ENCODE measurements at places on chromosomes 11 and 22.

- no peak for DNase-seq
Observed at GRCh38 chr11:36193721-36194120, 95.5 kb downstream of the COMMD9 start.

DNA sequence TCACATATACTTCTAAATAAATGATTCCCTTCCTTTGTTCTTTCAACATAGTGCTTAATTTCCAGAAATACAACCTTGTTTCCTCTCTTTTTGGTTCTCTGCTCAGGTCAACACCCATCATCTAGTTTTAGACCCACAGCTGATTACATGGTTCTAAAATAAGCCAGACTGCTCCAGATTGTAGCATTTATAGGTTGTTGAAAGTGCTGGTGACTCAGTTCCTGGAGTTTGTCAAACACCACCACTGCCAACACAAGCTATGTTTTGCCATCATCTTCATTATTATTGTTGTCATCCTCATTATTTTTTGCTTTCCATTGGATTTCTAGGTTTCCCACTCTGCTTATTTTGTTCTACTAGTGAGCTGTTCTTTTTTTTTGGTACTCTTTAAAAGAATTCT, 22.3 kb upstream of the MMP20 start:
- no peak for DNase-seq

DNA sequence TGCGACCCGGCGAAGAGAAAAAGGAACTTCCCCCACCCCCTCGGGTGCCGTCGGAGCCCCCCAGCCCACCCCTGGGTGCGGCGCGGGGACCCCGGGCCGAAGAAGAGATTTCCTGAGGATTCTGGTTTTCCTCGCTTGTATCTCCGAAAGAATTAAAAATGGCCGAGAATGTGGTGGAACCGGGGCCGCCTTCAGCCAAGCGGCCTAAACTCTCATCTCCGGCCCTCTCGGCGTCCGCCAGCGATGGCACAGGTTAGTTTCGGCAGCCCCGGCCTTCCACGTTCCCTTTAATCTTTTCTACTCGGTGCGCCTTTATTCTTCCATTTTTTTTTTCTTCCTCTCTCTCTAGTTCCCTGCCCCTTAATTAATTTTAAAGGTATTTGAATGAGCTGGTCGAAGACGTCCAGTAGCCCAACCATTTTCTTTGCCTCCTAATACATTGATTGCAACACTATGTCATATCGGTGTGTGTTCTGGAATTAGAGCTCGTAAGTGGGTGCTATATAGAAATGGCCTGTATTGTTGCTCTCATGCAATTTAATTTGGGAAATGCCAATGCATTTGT, 537 bp downstream of the EP300 start:
- DNase-seq: no peak

DNA sequence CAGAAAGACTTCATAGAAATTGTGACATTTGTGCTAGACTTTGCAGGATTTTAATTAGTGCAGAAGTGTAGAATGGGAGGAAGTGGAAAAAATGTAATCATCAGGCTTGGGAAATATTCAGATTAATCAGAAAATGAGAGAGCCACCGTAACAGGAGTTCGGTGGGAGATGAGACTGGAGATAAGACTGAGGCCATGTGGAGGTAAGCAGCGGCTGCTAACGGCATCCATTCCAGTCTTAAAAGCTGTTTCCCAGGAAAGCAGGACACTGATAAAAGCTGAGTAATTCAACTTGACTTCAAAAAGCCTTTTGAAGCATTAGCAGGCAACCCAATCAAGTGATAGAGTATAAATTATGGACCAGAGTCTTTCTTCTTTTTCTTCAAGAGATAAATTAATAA, 369.9 kb downstream of the LUZP2 start:
- DNase-seq: no peak

GRCh38 chr11:68704887-68705286, 20.5 kb downstream of the GAL start:
- DNase-seq: no peak

GRCh38 chr11:87038235-87038977, 672 bp downstream of the TMEM135 start:
- no peak for DNase-seq

GRCh38 chr11:29447821-29448220, 569.0 kb downstream of the KCNA4 start:
- no peak for DNase-seq

Data from GOT3 (cell line).